ENCODE measurements at places on chromosomes 2 and 18.

DNA sequence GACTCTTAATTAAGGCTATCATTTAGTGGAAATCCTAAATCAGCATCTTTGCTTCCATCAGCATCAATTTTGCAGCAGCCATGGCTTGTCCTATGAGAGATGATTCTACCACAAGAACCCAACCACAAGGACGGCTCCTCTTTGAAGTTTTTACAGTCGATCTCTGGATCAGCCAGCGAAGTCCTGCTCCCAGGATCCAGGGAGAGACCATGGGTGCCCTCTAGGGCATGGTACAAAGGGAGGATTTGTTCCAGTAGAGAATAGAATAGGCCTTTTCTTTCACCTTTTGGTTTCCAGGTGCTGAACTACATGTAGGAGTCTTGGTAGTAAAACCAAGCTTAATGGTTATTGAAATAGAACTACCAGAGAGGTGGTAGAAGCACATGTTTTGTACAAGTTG lies 52.7 kb downstream of the TMEM200C start:
- no peak for DNase-seq

DNA sequence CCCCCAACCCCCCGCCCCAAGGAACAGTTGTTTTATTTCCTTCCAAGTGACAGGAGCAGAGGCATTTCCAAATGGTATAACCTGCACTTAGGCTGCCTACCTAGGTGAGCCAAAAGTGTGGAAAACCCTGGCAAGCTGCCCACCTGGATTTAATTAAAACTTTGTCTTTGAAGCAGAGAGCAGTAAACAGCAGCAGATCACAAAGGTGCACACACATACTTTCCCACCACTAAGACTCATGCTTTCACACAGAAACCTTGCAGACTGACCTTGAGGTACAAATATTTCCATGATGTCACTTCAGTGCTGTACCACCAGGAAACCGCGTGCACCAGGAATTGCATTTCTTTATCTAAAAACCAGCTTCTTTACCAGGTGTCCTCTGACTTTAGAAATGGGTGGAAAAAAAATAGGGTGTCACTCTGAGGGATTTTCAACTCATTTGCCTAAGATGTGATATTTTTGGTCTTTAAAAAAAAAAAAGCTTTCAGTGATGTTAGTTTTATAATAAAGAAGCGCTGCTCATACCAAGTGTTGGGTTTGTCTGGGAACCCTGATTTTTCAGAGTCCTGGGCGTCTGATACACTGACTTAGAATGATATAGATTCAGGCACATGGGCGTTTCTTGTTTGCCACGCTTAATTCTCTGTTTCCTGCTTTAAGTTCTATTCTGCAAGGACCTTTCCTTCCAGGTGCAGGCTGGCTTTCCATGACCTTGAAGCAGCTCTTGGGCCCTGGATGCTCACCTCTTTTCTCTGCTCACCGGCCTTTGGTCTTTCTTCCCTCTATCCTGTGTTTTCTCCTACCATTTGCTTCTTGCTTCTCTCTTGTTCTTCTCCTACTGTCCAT lies 70.7 kb upstream of the BCL2L11 start:
- DNase-seq: peak; percentile 7

GRCh38 chr2:194155431-194155830 lies 1501.6 kb upstream of the SLC39A10 start:
- no peak for DNase-seq

DNA sequence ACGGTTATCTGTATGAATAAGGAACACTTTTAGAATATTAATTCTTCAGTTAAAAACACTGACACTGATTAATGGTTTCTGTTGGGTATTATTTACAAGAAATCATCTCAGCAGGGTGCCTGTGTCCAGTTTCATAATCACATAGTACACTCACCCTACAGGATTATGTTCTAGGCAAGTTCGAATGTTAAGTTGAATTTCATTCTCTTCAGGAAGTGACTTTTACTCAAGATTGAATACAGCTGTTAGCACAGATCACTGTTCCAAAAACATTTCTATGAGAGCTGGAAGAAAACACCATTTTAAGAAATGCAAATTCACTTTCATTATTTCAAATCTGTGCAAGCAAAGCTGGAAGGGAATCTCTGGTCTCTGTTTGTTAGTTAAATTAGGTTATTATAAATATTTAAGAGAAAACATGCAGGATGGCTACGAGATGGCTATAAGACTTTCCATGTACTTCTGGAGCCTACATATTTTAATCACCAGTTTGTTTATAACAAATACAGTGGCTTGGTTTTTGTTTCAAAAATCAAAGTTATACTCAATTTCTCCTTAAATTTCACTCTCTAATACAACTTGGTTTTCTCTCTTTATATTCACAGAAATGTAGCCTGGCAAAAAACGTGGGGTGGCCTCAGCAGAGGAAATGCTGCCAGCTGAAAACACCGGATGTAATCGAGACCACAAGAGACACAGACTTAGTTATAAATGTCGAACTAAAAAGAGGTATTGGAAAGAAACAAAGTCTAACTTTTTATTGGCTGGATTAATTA lies 65.8 kb downstream of the RBMS1 start:
- DNase-seq: peak; percentile 77

DNA sequence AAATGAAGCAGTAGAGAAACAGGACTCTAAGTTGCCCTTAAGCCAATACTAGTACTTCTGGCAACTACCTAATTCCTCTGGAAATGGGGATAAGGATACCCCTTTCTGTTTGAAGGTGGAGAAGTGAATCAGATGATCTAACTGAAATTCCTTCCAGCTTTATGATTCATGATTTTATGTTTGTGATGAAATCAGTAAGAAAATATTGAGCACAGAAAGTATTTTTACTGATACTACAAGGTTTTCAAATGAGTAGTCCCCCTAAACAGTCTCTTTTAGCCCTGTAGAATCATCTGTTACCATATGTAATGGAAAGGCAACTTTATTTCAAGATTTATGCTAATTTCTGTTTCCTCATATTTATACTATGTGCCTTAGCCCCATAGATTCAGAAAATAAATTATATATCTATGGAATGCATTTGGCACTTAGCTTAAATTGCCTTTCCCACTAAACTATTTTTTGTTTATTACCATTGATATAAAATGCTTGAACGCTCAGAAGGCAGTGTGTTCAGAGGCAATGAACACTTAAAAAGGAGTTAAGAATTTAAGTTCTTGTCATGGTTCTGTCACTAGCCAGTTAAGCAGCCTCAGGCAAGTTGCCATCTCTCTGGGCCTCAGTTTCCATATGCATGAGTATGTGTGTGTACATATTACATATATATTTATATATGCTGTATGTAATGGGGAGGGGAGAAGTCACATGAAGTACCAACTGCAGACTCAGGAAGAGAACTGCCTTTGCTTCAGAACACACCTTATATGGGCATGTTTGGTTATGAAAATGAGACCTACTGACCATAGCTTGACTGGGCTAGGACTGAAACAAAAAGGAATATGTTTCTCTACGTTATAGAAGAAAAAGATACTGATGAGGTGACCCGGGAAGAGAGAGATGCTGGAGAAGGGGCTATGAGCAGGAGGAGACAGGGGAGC lies 97.7 kb downstream of the CDC42EP3 start:
- DNase-seq: no peak
